ENCODE measurements at places on chromosomes 5 and 9.

DNA sequence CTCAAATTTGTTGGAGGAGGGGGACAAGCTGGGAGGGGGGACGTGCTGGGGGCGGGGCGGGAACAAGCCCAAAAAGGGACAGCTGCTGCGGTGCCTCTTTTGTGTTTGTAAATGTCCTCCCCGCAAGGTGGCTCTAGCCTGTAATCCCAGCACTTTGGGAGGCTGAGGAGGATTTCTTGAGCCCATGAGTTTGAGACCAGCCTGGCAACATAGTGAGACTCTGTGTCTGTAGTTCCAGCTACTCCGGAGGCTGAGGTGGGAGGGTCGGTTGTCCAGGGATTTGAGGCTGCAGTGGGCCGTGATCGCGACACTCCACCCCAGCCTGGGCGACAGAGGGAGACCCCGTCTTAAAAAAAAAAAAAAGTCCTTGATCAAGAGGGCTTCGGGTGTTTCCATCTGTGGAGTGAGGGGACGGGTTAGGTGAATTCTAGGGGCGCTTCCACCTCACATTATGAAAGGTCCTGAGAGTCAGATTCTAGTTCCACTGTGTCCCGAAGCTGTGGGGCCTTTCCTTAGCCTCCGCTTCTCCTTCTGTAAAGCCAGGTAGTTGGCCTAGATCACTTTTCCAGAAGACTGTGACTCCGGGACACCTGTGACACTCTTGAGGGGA lies 779 bp upstream of the CTNNA1 start:
- DNase-seq, result peak; percentile 49

GRCh38 chr9:115758441-115758840 lies 395.1 kb upstream of the PAPPA start:
- no peak for DNase-seq

DNA sequence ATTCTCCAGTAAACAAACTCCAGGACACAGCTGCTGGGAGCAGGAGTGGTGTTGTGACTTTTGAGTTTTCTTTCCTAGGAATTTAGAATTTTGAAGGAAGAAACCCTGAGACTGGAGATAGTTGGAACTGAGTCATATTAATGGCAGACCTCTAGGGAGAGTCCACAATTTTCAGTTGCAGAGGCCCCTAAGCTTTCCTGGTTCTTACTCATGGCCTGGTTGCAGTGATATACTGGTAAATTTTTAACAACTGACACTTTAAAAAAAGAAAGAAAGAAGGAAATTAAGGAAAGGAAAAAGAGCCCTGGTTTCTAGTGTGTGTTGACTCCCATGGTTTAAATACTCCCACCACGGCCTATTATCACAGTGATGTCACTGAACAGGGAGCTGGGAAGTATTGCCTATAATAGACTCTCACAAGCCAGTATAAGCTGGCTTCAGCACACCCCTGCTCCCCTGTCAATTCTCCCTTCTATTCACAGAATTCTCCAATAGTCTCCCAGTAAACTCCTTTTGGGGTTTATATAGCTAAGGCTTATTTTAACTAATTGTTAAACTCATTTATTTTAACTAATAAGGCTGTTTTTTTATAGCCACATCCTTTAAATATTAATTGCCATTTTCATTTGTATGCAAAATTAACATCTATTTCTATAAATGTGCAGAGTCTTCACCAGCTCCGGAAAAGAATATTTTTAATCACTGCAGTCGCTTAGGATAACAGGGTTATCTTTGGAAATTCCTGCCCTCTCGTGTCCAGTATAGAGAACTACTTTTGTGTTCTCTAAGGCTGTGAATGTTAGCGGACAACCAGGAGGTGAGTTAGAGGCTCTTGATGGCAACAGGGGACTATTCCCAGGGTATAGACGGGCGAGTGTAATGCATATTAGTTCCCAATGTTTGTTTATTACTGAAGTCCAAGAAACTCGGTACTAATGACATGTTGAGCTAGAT lies 59.7 kb downstream of the GGTA1 start:
- DNase-seq, result no peak

DNA sequence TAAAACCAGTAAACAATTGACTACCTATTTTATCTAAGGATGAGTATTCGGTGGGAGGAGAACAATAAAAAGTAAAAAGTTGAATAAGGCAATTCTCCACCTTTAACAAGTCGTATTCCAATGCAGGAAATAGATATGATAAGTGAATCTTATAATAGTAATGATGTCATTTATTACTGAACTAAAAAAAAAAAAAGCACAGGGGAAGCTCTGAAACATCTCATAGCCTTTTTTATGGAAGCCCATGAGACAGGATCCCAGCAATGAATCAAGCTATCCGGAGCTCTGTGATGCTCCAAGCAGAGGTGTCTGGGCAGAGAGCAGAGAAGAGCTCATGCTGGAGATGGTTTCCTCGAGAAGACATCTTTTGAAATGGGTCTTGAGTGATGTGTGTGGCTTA lies 376.0 kb downstream of the ICE1 start:
- DNase-seq, result no peak

DNA sequence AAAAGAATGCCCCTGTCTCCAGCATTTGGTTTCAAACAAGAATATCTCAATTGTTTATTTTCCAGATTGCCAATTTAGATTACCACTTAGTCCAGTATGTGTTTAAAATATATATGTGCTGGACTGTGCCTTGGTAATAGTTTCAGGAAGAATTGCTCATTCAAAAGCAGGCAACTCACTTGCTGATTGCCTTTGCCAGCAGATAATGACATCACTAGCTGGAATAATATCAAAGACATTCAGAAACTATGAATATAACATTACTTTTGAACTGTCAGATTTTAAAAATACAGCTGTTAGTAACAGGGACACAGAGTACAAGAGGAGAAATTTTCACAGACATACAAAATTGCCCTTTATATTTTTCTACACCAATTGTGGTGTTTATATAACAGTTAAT lies 96.0 kb upstream of the ITGA2 start:
- no peak for DNase-seq

GRCh38 chr5:179023528-179024189 lies at the start of gene ZNF879:
Gene ZNF879, plus strand, starts transcription at chr5:179023804. Its CDS starts 1,201 bp downstream, at chr5:179025005.
- DNase-seq, result peak; percentile 90

DNA sequence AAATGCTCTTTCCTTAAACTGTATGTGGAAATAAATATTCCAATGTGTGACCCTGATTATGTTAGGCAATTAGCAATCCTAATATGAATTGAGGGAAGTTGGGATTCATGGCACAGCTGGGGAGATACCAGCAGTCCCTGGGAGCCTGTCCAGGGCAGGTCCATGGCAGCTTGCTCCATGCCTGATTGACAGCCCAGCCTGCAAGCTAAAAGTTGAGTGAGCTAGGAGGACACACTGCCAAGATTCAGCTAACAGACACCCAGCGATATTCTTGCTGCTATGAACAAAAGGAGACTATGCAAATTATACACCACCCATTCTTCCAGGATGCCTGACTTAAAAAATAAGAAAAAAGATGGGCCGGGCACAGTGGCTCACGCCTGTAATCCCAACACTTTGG lies 6.2 kb downstream of the TGFBI start:
- no peak for DNase-seq

DNA sequence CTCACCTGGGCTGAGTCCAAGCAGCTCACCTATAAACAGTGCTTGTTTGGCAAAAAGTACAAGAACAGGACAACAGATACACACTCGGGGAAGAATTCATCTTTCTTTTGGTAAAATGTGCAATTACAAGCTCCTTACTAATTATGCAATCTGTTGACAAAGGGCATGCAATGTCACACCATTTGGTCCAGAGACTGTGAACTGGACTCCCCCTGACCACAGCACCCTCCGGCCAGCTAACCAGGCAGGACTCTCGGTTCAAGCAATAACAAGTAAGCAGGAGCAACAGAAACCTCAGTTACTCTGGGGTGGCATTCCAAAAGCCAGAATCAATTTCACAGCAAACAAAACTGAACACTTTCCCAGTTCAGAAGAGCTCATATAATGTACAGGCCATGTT lies 113.8 kb downstream of the GNAQ start:
- DNase-seq, result no peak

- DNase-seq, result peak; percentile 85
Observed at GRCh38 chr9:89477811-89478630, 19.9 kb downstream of the SEMA4D start.

- no peak for DNase-seq
Observed at GRCh38 chr5:151786468-151786867, 14.7 kb downstream of the G3BP1 start.

DNA sequence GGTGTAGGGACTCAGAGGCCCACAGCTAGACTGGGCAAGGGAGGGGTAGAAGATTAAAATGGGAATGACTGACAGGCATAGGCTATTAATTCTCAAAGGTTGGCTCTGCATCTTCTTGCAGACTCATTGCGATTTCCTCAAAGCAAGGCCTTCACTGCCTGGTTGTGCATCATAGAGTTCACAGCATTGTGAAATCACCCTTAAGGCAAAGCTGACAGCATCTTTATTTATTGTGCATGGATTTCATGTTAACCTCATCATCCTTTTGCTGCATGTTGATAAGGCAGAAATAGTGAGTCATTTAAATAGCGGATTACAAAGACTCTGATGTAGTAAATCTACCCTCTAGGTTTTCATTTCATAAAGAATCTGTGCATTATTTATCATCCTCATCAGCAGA lies 13.6 kb upstream of the PALM2AKAP2 start:
- DNase-seq, result no peak

- DNase-seq, result no peak
Observed at GRCh38 chr5:77398896-77399295, 93.2 kb downstream of the WDR41 start.

GRCh38 chr9:79574781-79575180 lies 3.0 kb downstream of the TLE4 start:
- no peak for DNase-seq

- DNase-seq, result no peak
Observed at GRCh38 chr9:89744730-89745129, 139.9 kb downstream of the GADD45G start.

GRCh38 chr5:88145611-88146467 lies 122.8 kb downstream of the TMEM161B start:
- no peak for DNase-seq

- DNase-seq, result peak; percentile 56
Observed at GRCh38 chr9:37992924-37993349, 76.1 kb downstream of the SHB start.

DNA sequence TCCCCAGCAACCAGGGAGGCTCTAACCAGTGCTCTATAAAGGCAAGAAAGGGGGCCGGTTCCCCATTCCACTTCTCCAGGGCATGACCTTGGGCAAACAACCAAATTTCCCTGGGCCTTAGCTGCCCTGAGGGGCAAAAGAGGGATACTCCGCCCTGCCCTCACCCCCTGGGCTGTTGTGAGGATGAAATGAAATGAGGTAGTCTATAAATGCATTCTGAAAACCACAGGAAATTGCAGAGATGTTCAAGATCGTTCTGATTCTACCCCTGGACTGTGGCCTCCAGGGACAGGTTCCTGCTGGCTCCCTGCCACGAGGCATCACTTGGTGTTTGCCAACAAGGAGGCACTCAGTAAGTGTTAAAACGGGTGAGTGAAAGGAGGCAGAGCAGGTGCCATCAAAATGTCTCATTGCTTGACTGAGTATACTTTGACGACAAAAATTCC lies 5.7 kb downstream of the RAPGEF1 start:
- peak; percentile 41 for DNase-seq

DNA sequence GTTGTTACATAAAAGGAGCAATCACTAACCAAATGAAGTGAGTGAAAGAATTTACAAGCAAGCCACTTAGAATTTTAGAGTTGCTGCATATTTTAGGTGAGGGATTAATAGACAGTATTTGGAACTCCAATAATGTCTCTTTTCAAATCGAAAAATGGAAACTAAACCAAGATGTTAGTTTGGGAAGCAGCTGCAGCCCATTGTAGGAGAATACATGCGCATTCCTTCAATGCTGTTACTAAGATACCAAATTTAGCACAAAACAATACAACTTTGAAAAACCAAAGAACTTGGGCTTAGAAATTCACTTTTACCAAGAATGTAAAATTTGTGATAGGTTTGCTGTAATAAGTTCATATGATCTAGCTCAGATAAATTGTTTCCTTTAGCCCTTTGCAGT lies 411.8 kb upstream of the CDH6 start:
- DNase-seq, result no peak

Data from hematopoietic multipotent progenitor cell treated with erythropoietin and hydrocortisone succinate and interleukin-3 and kit ligand, for 8 days (in vitro differentiated cells).